Epithelial cell of prostate (primary cell): ENCODE measurements at places on chromosomes 6 and 20.

GRCh38 chr20:38001981-38002380, 31.3 kb downstream of the TTI1 start:
- no peak for DNase-seq

DNA sequence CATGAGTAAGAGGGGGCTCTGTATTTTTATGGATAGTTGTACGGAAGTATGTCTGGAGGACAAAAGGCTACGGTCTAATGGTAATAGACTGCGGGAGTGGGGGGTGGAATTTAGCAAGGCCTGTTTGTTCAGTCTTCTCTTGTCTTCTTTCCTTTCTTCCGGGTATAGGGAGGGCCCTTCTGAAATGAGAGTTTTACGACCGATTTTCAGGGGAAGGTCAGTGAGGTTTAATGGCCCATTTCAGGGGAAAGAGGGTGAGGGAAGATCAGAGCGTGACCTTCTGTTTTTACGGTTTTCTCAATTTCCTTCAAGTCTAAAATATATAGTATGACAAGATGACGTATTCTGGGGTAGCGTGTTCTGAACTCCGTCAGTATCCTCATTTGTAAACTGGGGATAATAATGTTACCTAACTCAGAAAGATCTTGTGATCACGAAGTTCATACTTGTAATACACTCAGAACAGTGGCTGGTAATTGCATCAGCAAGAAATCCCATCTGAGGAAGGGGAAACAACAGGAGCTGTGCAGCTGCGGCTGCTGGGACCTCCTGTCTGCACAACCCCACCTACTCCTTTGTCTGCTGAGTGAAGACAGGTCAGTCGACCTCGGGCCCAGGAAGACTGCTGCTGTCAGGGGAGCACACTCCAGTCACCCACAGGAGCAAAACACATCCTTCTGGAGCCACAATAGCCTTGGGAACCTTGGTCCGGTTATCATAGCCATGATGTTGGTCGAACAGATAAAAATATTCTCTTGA, 90.4 kb downstream of the MAP3K7 start:
- no peak for DNase-seq

GRCh38 chr6:53543359-53544216, 1.3 kb downstream of the GCLC start:
- DNase-seq = no peak

GRCh38 chr20:61520893-61521460, 268.9 kb downstream of the CDH4 start:
- DNase-seq = no peak

DNA sequence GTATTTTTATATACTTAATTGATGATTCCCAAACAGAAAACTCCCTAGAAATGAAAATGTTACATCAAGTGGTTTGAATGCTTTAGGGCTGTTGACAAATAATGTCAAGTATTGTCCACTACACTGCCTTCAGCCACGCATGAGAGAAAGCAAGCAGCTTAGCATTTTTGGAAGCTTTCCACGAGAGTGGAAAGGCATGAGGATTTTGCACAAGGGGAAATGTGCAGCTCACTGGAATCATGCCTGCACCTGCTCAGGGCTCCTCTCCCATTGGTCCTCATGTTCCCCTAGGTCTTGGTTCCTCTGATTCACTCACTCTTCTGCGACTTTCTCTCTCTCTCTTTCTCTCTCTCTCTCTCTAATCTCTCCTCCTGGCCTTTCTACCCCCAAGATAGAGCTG, 439.5 kb upstream of the CDH4 start:
- no peak for DNase-seq

- DNase-seq = no peak
Observed at GRCh38 chr20:51175156-51175555, 152.2 kb upstream of the KCNG1 start.

GRCh38 chr6:36280467-36280866, 10.6 kb downstream of the PNPLA1 start:
- no peak for DNase-seq

DNA sequence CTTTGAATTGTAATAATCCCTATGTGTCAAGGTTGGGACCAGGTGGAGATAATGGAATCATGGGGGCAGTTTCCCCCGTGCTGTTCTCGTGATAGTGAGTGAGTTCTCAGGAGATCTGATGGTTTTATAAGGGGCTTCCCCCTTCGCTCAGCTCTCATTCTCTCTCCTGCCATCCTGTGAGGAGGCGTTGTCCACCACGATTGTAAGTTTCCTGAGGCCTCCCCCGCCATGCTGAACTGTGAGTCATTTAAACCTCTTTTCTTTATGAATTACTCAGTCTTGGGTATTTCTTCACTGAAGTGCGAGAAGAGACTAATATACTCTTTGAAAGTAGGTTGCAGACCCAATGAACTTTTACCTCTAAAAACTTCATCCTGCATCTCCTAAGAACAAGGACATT, 39.2 kb upstream of the KCNG1 start:
- no peak for DNase-seq

DNA sequence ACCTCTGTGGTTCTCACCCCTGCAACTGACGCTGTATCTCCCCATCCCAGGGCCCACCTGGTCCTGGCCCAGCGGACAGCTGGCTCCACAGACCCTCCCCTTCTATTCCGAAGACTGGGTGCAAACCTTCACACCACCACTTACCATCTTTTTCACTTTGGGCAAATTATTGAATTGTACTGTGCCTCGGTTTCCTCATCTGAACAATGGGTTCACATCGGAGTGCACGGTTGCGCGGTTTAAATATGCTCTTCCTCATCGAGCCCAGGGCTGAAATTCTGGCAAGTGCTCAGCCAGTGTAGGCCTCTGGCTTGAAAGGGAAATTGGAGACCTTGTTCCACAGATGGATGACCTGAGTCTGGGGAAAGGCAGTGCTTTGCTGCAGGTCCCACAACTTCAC, 2.9 kb upstream of the ARFGAP1 start:
- no peak for DNase-seq

GRCh38 chr6:29524044-29524443, 35.5 kb downstream of the UBD start:
- DNase-seq = no peak
